CD4-positive, alpha-beta T cell treated with Interleukin-1 beta for 1 hour (primary cell): ENCODE measurements at places on chromosomes 11 and 22.

DNA sequence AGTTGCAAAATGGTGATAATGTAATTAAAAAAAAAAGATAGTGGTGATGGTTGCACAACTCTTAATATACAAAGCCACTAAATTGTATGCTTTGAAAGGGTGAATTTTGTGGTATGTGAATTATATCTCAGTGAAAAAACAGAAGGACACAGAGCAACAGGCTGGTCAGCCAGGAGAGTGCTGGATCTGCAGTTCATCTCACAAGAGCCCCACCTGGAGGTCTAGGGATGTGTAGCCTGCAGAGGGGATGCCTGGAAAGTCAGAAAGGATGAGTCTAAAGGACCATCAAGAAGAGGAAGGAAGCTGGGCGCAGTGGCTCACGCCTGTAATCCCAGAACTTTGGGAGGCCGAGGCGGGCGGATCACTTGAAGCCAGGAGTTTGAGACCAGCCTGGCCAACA lies 9.0 kb downstream of the POLR3H start:
- no peak for DNase-seq

GRCh38 chr22:43252319-43252718 lies 65.4 kb upstream of the TTLL12 start:
- DNase-seq = no peak

DNA sequence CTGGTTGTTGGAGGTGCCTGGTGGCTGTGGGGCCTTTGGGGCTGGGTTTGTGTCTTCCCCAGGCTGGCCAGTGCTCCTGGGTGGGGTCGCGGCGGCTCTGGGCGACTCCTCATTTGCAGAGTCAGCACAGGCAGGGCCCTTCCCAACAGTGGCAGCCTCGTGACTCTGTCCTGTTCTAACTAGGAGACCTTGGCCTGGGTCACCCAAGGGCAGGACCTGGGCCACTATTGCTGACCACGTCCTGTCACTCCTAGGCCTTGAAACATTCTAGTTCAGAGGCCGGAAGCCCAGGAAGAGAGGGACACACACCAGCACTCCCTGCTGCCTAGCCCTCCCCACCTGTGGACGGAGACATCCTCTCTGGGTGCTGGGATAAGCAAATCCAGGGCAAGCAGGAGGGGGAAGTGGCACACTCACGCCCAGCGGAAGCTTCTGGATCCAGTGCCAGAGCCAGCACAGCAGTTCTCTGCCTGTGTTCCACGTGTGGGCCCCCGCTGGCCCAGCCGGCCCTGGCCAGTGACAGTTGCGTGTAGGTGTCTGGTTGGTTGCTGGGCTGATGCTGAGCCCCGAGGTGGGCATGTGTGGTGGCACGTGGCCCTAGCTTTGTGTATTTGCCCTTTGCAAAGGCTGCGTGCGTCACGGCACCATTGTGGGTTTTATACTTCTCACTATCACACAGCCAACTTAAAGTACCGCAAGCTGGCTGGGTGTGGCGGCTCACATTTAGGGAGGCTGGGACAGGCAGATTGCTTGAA lies 4.3 kb upstream of the CHID1 start:
- DNase-seq = no peak

DNA sequence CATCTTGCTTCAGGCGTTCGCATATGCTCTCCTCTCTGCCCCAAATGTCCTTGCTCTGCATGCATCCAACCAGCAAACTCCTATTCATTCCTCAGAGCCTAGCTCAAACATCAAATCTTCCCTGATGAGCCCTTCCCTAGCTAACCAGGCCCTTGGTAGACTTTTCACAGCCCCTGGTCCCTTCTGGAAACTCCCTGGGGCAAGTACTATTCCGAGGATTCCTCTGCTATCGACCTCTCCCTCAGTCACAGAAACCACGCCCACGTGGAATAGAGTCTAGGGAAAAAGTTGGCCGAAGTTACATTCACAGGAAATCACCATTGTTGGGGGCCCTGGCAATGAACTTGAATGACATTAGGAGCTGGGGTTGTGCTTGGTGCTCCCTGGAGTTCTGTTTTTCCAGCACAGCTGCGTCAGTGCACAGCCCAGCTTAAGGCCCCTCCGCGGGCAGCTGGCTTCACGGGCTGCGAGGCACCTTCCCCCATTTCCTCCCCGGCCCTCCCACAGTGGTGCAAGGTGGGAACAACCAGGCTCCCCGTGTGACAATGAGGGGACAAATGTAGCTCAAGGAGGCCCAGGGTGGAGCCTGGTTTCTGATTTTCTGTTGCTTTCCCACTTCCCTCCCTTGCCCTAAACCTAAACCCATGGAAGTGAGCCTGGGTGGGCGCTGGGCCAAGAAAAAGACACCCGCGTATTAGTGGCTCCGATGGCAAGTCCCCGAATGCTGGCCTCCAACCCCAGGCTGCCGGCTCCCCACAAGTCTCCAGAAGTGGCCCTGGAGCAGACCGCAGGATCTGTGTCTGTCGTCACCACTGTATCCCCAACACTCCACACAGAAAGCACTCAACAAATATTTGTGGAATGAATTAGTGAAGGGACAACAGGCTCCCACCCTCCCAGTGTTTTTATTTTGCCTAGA lies 4.3 kb upstream of the ATP5MGL start:
- no peak for DNase-seq

DNA sequence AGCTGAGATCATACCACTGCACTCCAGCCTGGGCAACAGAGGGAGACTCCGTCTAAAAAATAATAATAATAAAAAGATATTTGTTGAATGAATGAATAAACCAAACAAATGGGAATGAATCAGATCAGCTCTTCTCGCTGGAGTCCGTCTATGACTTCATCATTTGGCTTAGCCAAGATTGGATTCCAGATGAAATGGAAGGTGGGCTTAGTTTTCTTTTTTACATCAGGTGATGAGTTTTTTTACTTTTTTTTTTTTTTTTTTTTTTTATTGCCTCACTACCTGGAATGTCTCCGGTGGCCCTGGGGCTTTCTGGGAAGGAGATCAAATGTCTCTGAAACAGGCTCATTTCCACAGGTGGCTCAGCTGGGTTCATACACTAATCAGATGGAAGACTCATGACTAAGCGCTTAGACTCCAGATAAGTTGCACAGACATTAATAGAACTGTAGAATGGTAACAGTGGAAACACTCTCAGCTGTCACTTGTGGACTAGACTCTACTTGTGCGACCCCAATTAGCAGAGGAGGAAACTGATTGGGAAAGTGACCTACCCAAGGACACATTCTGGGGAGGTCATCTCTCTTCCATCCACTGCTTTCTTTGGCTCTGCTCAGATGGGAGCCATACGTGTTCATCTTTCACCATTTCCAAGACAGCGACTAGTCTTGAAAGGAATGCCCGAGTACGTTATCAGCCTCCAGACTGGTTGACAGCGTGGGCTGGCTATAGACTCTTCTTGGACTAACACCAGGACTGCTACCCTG lies 20.5 kb upstream of the RBFOX2 start:
- no peak for DNase-seq

- DNase-seq = no peak
Observed at GRCh38 chr22:18979957-18980356, 43.9 kb upstream of the PRODH start.

DNA sequence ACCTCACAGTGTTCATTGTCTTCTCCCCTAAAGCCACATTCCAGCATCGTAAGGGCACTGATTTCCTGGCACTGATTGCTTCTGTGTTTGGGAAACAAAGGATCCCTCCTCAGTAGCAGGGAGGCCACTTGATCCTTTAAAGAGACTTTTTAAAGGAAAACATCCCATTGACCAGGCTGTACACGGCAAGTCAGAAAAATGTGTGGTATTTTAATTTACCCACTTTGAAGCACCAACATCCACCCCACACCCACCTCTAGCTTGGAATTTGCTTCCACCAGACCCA lies 364.9 kb downstream of the SHANK2 start:
- no peak for DNase-seq

GRCh38 chr11:61833471-61833870 lies 5.4 kb downstream of the FADS2 start:
- peak; percentile 17 for DNase-seq

- no peak for DNase-seq
Observed at GRCh38 chr11:66858186-66858938, 1.5 kb downstream of the LRFN4 start.

GRCh38 chr22:33492210-33492651 lies 428.0 kb downstream of the LARGE1 start:
- DNase-seq = no peak

GRCh38 chr11:57667736-57668433 lies at the start of gene ZDHHC5:
ZDHHC5 (plus strand) TSS chr11:57668114; CDS start chr11:57673091, 4,977 bp downstream.
- peak; percentile 100 for DNase-seq

DNA sequence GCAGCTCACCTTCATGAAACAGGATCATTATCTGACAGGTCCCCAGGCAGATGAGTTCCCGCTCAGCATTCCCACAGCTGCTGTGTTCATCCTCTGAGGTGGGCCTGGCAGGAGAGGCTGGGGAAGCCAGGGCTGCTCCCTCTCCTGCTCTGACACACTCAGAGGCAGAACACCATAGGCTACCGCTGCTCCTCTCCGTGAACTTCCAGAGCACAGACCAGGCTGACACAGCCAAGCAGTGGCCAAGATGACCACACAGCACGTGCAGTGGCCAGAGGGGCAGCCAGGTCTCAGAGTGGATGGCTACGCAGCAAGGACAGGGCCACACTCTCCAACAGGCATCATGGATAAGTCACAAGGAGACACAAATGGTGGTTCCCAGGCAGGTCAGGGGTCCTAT lies 8.5 kb downstream of the PRODH start:
- DNase-seq = no peak

GRCh38 chr11:127345819-127346459 lies 345.4 kb upstream of the KIRREL3 start:
- no peak for DNase-seq

DNA sequence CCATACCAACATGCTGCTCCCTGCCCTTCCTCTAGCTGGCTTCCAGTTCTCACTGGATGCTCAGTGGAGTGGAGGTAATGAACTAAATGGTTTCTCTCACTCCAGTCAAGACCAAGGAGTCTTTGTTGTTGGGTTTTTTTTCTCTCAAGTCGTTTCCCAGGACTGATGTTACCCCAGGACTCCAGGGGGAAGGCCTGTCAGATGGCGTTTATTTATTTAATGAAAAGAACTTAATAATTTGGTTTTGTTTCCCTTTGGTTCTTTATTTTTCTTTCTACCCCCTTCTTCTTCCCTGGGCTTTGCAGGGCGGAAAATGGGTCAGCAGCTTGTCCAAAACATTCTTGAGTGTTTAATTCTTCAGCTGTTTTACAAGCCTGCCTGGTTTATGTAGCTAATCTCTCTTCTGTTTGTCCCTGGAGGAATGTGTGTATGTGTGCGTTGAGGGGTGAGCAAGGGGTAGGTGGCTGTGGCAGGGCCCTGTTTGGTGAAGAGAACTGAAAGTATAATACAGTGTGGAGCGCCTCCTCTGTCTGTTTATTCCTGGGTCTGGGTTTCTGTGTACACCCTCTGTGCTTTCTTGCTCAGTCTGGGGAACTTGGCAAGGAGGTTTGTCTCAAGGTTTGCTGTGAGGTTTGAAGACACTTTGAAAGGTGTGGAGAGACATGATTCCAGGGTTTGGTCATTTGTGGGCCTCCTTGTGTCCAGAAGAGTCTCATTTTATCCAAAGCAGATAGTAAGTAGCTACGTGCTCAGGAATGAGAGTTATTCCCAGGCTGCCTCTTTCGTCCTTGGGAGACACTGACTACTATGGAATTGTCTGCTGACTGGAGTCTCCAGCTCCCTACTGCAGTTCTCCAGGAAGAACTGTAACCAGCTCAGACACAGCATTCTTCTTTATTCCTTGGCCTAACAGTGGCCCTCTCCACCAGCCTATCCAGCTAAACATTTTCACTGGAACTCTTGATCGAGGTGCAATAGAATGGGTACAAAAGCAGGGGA lies 175.5 kb downstream of the ADAMTS15 start:
- DNase-seq = no peak

GRCh38 chr11:14898355-14898754 lies 6.3 kb upstream of the CYP2R1 start:
- DNase-seq = no peak

GRCh38 chr22:32876516-32876915 lies 75.0 kb downstream of the TIMP3 start:
- no peak for DNase-seq

DNA sequence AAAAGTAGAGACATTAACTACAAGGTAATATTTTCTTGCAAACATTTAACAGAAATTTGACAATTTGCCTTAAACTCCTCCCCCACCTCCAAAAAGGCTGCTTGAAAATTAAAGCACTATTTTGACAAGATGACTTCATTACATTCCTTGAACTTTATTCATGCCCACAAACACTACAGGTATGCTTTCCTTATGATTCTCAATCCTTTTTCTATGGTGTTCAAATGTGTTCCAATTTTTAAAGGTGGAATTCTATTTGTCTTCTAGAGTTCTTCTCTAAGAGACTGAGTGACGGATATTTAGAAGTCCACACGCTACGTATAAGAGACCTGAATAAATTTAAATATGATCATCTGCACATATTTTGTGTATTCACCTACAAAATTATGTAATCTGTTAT lies 69.4 kb downstream of the MRTFA start:
- DNase-seq = no peak

GRCh38 chr22:39220450-39220849 lies 24.3 kb downstream of the PDGFB start:
- DNase-seq = no peak

GRCh38 chr11:113104691-113105251 lies 143.6 kb downstream of the NCAM1 start:
- no peak for DNase-seq

DNA sequence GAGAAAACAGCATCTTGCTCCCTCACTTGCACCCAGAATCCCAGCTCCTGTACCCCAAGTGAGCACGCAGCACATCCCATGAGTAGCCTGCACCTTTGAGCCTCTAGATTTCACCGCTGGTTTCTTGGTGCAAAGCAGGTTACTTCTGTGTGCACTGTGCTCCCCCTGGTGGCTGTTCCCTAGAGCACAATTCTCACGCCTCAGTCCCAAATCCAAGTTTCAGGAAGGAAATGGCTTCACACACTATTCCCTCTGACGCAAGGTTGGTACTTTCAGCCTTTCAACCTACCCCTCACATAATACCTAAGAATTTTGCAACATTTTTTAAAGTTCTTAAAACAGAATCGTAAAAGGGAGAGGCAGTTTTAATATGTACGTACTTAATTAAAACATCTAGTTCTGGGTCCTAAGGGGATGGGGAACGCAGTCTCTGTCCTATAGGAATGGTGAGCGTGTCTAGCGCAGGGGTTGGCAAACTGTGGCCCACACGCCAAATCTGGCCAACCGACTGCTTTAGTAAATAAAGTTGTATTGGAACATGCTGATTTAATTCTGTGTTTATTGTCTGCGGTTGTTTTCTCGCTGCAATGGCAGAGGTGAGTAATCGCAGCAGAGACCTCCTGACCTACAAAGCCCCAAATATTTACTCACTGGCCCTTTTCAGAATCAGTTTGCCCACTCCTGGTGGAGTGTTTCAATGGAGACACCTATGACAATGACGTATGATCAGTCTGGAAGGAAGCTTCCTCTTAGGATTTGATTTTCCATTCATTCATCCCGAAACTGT lies 27.5 kb downstream of the DHCR7 start:
- DNase-seq = no peak

- DNase-seq = no peak
Observed at GRCh38 chr11:70504246-70505020, 106.1 kb downstream of the CTTN start.

DNA sequence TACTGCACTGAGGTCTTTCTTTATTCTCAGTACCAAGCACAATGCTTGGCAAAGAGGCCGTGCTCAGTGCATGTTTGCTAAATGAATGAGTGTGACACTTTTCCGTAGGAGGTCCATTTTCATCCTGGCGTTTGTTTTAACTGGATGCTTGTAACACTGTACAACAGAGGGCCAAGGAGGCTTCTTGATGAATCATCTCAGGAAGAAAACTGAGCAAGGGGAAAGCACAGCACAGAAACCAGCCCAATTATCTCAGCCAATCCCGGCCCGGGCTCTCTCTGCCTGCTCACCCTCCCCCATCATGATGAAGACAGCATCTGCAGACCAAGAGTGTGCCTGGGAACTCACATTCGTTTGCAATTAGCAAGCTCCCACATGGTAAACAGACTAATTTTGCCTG lies 570.3 kb downstream of the OPCML start:
- DNase-seq = no peak
